ENCODE measurements at places on chromosomes 2 and 18. TPM values are rescaled to one million over a fixed set of nuclear protein-coding genes. Genes with fewer than 3 reads are reported as not detected.

Gene VPS4B
- 36.9 TPM for total RNA-seq

Gene ZNF521
- total RNA-seq = 118 TPM

Gene GALNT14
- 10.4 TPM for total RNA-seq

Gene ENOSF1
- total RNA-seq = 12.9 TPM

Gene HSBP1L1
- total RNA-seq = 5.6 TPM

Gene CYS1
- 1.1 TPM for total RNA-seq

Gene ALLC
- not detected for total RNA-seq

Gene LINC00305
- total RNA-seq = 2.6 TPM

Gene CD8B
- total RNA-seq = not detected

Gene IFIH1
- total RNA-seq = 42.4 TPM

DNA sequence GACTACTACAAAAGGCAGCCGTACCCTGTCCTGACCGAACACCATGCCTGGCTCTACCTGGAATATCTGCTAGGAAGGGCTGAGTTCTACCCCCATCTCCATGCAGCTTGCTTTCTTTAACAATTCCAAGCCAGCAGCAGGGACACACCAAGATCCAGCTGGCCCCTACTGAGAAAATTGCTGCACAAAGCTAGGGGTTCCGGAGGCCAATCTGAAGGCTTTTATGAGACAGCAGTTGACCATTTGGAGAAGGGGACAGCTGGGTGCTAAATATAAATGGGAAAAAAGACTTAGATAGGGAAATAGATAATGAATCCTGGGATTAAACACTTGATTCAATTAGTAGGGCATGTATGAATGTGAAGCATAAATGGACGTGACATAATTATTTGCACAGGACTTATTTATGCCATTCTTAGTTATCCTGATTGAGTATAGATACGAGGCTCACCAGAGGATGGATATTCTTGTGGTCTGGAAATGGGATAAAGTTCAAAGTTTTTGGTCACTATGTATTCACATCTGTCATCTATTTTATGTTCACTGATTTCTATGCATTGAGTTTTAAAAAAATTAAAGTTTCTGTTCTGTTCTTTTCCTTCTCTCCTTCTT lies 204.0 kb downstream of the ZNF521 start:
- DNase-seq = no peak

- DNase-seq = no peak
These were observed 171.4 kb downstream of the SETBP1 start for GRCh38 chr18:44851856-44852621.

GRCh38 chr2:38653715-38654527 lies 12.0 kb upstream of the GALM start:
- no peak for DNase-seq

GRCh38 chr2:110766291-110766690 lies 33.9 kb downstream of the ACOXL start:
- no peak for DNase-seq

- DNase-seq = no peak
These were observed 7.8 kb downstream of the FRZB start for GRCh38 chr2:182858671-182859070.

- no peak for DNase-seq
These were observed 18.9 kb upstream of the STAT4 start for GRCh38 chr2:191169456-191170300.

GRCh38 chr18:28132084-28132483 lies 44.8 kb downstream of the CDH2 start:
- DNase-seq = no peak

GRCh38 chr2:39091543-39091942 lies 29.3 kb downstream of the SOS1 start:
- no peak for DNase-seq

GRCh38 chr2:55965966-55966365 lies 42.4 kb upstream of the EFEMP1 start:
- DNase-seq = peak; percentile 89

DNA sequence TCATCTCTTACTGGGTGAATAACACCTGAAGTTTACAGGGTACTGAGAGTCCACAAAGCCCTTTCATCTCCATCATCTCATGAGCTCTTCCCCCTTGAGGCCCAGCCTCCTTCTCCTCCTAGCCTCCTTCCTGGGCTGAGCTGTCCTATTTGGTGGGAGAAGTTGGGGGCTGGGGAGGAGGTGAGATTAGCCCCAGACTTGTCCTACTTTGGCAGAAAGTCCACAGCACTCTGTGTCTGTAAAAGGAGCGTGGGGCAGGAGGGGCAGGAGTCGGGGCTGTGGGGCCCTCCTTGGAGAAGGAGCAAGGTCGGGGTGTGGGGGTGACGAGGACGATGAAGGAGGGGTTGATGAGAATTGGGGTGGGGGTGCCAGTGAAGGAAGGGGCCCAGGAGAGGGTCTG lies 10.0 kb upstream of the DES start:
- no peak for DNase-seq

GRCh38 chr2:70613521-70613920 lies 59.9 kb upstream of the TGFA start:
- DNase-seq = no peak

- DNase-seq = no peak
These were observed 35.9 kb upstream of the MYO1B start for GRCh38 chr2:191209340-191209739.

- DNase-seq = no peak
These were observed 637.5 kb downstream of the PLCL1 start for GRCh38 chr2:198441901-198442300.

DNA sequence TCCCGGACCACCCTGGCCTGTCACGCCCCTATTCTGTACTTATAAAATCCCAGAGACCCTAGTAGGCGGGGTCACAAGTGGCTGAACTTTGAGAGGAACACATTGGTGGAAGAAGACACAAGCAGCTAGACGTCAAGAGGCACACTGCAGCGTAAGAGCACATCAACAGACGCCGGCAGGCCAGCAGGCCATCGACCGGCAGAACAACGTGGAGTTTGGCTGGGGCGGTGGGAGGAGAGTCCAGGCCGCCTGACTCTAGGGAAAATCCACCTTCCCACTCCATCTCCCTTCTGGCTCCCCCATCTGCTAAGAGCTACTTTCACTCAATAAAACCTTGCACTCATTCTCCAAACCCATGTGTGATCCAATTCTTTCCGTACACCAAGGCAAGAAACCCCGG lies 601.8 kb upstream of the CDH2 start:
- DNase-seq = no peak

GRCh38 chr2:47062681-47063537 lies 92.2 kb downstream of the STPG4 start:
- DNase-seq = no peak

DNA sequence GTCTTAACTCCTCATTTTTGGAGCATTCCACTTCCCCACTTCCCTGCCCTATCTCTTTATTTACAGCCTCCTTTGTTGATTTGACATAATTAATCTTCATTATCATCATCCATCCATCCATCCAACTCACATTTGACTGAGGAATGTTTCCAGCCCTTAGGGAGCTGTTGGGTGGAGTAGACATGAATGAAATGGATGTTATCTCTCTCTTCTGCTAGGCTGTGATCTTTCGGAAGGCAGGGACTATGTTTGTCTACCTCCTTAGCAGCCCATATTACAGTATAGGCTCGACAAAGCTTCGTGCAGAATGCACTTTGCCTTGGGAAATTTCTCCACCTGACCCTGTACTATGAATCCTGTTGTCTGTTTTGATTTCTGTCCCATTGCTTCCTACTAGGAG lies 7.7 kb upstream of the EFEMP1 start:
- DNase-seq = no peak

GRCh38 chr2:54830546-54830945 lies 107.1 kb downstream of the EML6 start:
- DNase-seq = no peak

DNA sequence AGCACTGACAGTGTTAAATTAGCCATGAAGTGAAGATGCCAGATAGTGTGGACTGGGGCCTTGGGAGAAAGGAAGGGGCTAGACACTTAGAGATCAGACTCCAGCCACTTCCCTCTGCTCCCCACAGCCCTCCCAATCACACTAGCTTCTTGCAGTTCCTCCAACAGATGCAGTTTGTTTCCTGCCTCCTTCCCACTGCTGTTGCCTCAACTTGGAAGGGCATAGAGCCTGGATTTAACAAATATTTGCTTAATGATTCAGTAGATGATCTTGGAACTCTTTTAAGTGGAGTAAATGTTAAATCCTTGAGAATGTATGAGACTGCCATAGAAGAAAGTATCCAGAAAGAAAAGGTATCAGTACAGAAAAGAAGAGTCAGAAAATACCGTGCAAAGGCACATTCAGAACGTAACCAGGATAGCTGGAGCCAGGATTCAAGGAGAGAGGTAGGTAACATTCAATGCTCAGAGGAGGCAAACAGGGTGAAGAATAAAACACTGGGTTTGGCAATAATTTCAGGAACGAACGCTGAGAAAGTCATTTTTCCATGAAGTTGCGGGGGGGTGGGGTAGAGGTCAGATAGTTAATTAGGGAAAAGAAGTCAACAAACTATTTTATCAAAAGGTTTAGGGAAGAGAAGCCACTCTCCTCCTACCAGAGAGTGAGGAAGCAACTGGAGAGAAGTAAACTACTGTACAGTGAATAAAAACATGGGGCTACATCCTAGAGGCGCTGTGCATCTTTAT lies 1.3 kb upstream of the BZW1 start:
- peak; percentile 34 for DNase-seq

DNA sequence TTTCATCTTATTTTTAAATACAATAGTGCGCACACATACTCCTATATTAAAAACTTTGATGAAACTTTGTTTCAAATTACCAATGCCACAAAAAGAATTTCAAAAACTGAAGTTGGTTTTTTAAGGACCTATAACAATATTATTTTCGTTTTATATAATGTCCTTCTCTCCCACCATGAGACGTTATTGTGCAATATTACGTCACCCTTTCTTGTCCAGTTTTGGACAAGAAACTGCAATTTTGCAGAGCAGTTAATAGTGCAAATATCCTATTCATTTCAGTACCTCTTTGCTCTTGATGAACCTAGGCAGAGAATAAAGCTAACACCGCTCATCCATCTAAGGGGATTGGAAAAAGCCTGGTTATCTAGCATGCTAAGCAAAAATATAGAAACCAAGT lies 9.7 kb upstream of the ZNF516 start:
- DNase-seq = no peak

DNA sequence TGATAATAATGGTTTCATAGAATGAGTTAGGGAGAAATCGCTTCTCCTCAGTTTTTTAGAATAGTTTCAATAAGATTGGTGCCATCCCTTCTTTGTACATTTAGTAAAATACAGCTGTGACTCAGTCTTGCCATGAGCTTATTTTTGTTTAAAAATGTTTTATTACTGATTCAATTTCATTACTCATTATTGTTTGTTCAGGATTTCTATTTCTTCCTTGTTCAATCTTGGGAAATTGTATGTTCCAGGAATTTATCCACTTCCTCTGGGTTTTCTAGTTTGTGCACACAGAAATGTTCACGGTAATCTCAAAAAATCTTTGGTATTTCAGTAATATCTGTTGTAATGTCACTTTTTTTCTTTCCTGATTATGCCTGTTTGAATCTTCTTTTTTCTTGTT lies 371.5 kb upstream of the SETBP1 start:
- DNase-seq = no peak

DNA sequence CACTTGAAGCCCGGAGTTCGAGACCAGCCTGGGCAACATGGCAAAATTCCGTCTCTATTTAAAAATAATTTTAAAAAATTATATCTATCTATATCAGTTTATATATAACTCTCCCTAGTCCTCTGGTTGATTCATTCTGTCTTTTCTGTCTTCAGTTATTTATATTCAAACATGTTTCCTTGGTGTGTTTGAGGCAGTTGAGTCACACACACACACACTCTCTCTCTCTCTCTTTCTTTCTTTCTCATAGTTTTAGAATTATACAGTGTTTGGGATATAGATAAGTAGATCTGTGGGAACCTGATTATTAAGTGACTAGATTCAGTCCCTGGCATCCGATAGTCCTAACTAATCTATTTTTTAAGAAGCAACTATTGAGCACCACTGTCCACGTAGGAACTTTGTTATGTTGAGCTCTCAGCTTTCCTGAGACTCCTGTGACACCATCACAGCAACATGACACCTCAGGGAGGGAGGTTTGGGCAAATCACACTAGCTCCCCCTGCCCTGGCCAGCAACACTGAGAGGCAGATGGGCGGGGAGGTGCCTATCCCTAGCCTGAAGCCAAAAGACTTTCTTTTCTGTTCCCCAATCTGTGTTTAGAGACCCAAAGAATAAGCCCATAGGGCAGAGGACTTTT lies 482.7 kb downstream of the DLGAP1 start:
- no peak for DNase-seq

DNA sequence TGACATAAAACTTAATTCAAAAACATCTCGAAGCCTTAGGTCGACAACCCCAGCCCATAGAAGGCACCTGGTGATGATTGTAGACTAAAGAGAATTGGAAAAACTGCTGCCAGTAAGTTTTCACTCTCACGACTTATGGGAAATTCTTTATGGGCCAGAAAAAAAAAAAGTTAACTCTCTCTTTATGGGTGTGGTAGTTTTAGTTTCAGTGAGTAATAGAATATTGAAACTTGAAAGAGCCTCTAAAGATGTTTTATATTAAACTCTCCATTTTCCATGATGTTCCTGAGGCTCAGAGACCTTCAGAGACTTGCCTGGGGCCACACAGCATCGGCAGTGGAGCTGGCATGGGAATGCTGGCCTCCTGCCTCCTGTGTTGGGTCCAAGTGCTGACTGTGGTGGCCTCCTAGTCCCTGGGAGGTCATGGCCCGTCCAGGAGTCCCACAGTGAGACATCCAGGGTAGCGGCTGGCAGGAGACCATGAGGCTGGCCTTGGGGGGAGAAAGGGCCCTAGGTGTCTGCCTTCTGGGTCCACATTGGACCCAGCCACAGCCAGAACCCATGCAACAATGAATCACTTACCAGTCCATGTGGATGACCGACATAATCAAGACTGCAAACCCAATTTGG lies 158.9 kb downstream of the SEPTIN10 start:
- DNase-seq = no peak

- no peak for DNase-seq
These were observed 2.7 kb upstream of the TMBIM1 start for GRCh38 chr2:218295029-218295428.

DNA sequence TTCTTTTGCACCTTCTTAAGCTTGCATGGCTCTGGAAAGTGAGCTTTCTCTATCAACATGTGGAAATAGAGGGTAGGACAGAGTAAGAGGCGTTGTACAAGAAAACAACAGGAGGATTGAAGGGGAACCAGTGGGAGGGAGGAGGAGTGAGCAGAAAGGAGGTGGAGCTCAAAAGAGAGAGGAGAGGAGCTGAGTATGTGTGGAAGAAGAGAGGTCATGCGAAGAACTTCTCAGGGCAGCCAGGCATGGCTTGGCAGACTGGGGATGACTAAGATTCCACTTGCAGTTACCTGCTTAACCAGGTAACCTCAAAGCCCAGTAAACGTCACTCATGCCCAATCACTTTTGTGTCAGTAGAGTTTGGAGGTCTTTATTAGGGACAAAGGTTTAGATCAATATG lies 105.1 kb downstream of the BCL2L11 start:
- no peak for DNase-seq

GRCh38 chr2:28717339-28717758 lies 34.3 kb upstream of the PPP1CB start:
- DNase-seq = peak; percentile 12

- no peak for DNase-seq
These were observed 33.7 kb upstream of the LBH start for GRCh38 chr2:30197570-30198192.

Measured in glomerular endothelial cell (primary cell).